ENCODE measurements at places on chromosomes 16 and 17.
A peak's percentile ranks its signal among the peaks of the same experiment; 100 is the strongest.

DNA sequence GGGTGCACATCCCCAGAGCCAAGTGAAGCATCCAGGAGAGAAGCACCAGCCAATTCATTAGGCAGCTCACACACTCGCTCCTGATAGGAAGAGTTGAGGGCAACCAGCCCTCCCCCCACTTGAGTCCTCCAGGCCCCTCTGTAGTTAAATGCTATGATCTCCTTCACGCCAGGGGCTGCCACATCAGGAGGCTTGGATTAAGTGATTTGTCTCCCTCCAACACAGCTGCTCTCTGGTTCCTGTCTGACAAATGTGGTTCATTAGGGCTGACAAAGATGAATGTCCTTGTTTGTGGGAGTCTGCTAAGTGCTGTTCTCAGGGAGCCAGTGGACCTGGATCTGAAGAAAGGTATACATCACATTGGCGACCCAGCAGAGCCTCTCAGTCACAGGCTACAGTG is 94.5 kb upstream of the WSCD1 start:
- DNase-seq = no peak

GRCh38 chr17:65841089-65841488 is 279.6 kb upstream of the AXIN2 start:
- DNase-seq = no peak

GRCh38 chr17:45794840-45795239 is 10.7 kb downstream of the CRHR1 start:
- no peak for DNase-seq

DNA sequence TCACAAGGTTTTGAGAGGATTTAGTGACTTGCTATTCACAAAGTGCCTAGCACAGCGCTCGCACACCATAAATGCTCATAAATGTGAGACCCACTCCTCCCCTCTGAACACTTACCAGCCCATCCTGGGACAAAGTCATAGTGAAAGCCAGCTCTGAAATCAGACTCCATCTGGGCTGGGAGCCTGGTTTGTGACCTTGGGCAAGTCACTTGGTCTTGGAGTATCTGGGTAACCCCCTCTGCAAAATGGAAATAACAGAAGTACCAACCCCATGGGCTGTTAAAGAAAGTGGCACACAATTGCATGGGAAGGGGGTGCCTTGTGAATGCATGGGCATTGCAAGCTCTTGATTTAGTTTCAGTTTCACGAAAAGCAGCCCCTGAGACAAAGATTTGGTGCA is 104.7 kb upstream of the CDH5 start:
- DNase-seq = no peak

DNA sequence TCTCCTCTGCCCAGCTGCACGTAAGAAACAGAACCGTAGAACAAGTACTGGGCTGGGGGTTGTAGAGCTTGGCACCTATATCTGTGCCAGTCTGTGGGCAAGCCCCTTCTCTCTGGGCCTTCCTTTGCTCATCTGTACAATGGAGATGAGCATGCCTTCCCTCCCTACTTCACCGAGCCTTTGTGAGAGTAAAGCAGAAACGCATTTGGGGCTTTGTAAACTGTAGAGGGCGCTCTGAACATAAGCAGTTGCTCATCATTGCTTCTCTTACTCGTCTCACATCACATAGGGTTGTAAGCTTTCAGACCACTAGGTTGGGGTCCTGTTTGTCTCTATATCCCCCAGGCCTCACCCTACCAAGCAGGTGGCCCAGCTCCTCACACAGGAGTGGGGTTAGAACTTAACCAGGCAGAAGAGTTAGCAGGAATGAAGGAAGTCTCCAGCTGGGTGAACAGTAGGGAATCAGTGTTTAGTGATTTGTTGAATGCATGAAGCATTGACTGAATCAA is 15.1 kb downstream of the SAMD14 start:
- DNase-seq = no peak

DNA sequence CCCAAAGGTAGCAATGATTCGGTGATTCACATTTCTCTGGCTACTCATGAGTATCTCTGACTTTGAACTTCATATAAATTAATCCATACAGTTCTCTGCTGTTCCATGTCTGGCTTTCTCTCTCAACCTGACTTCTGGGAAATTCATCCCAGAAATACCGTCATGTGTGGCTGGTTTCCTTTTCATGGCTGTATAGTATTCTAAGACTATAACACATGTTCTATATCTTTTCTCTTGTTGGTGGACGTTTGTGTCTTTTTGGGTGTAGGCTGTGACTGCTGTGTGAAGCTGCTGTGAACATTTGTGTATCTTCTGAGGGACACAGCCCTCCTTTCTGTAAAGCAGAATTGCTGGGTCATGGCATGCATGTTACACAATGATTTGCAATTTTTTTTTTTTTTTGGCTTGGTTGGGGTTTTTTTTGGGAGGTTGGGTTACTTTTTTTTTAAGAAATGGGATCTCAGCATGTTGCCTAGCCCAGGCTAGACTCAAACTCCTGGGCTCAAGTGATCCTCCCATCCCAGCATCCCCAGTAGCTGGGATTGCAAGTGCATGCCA is 6.3 kb downstream of the TTYH2 start:
- no peak for DNase-seq

DNA sequence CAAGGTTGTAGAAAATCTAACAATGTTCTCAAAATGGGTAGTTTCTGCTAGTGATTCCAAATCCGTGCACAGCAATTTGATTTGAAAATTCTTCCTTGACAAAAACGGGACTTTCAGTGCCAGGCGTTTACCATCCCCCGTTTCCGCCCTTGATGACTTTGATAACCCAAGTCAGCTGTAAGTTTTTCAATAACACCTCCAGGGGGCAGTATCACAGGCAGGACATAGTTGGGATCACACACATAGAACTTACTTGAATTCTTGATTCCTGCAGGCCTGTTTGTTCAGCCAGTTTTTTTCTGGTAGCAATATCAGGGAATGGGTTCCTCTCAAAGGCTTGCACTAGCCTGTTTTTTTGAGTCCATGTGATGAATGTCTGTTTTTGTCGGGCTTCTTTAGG is 5.6 kb downstream of the DUXB start:
- DNase-seq = no peak

DNA sequence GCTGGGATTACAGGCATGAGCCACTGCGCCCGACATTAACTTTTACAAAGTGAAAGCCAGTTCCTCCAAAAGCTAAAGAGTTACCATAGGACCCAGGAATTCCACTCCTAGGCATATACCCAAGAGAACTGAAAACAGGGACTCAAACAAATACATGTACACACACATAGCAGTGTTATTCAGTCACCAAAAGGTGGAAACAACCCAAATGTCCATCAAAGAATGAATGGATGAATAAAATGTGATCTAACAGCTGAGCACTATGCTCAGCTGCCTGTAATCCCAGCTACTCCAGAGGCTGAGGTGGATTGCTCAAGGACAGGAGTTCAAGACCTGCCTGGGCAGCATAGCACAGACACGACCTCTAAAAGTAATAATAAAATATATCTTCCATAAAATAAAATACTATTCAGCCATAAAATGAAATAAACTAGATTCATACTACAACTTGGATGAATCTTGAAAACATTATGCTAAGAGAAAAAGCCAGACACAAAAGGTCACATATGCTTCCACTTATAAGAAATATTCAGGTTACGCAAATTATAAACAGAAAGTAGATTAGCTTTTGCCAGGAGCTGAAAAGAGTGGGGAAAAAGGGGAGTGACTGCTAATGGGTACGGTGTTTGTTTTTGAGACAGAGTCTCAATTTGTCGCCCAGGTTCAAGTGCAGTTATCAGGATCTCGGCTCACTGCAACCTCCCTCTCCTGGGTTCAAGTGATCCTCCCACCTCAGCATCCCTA is 9.3 kb upstream of the USP7 start:
- DNase-seq = no peak

- DNase-seq = peak; percentile 27
These were observed 102.1 kb upstream of the CHMP6 start for GRCh38 chr17:80889231-80890195.

GRCh38 chr16:15572329-15573001 is 70.5 kb downstream of the MARF1 start:
- DNase-seq = no peak

GRCh38 chr16:89120921-89121351 is 27.3 kb downstream of the ACSF3 start:
- DNase-seq = peak; percentile 40

DNA sequence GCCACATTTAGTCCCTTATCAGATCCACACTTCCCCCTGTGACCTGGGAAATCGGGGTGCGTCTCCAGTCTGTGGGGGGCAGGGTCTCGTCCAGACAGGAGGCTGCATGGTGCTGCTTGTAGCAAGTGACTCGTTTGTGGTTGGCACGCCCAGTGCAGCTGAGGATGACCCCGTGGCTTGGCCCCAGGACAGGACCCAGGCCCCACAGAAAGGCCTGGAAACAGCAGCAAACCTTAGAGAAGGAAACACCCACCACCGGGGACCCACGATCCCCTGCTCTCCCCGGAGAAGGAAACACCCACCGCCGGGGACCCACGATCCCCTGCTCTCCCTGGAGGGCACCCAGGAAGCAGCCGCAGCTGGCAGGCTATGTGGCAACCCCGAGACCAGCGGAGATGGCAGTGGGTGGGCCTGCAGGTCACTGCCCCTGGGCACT is 8.2 kb upstream of the C16orf95 start:
- DNase-seq = peak; percentile 25

GRCh38 chr16:70380248-70380918 is 33.7 kb downstream of the DDX19A start:
- DNase-seq = peak; percentile 63

GRCh38 chr17:44749076-44749979 is 9.5 kb upstream of the ADAM11 start:
- no peak for DNase-seq

DNA sequence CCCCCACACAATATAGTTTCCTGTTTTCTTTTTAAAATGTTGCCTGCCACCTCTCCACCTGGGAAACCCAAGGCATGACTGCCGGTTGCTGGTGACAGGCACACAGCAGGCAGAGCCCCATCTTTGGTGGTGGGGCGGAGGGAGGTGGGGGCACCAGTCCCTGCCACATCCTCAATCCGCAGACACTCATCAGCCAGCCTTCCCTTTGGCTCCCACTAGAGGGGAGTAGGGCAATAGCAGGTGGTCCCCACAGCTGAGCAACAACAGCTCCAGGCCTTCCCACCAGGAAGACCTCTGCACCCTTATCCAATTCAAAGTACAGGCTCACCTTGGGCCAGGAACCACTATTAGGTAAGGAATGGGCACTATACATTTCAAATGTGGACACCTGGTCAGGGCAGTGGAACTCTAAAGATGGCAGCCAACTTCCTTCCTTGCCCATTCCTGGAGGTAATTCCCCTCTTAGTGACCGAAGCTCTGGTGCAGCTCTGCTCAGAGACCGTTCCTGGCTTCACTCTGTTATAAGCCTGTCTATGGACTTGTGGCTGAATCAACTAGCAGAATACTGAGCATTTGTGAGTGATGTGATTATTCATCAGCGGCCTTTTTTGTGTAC is 13.9 kb downstream of the RECQL5 start:
- no peak for DNase-seq

GRCh38 chr16:8776129-8776584 is 21.3 kb downstream of the TMEM186 start:
- DNase-seq = peak; percentile 49

DNA sequence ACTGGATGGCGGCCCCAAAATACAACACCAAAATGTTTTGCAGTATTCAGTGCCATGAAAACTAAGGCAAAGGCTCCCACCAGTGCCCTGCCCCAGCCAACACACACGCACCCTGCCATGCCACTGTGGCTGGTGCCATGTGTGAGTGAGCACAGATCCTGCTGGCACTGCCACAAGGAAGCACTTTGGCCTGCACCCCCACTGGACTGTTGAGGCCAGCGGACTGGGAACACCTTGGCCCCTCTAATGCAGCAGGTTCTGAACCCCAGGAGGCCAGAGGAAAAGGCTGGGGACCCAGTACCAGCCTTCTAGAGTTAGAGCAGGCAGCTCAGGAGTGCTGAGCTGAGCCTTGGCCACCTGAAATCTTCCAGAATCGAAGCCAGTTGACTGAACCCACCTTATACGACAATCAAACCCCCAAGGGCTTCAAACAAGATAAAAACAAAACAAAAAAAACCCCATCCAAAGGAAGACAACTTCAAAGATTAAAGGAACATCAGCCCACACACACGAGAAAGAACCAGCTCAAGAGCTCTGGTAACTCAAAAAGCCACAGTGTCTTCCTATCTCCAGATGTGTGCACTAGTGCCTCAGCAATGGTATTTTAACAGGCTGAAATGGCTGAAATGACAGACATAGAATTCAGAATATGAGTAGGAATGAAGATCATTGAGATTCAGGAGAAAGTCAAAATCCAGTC is 21.5 kb downstream of the NLRP1 start:
- no peak for DNase-seq

- no peak for DNase-seq
These were observed 115.3 kb downstream of the SLC39A11 start for GRCh38 chr17:72976971-72977770.

DNA sequence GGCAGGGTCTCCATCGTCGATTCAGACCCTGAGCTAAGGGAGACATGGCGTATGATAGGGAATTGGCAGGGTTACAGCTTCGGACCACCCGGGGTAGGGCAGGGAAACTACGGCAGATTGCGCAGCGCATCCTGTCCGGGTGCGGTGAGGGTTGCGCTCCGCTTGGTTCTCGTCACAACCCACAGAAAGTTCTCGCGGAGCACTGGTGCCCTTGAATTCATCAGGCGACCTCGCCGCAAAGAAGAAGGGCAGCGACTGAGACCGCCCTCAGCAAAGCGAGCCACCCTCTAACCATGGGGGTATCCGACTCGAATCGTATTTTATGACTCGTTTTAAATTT is 1.2 kb downstream of the HS3ST3B1 start:
- DNase-seq = peak; percentile 65

GRCh38 chr17:79907217-79907715 is 68.0 kb upstream of the CBX4 start:
- peak; percentile 36 for DNase-seq

GRCh38 chr17:82309656-82310570 is 7.5 kb downstream of the CD7 start:
- DNase-seq = no peak

- no peak for DNase-seq
These were observed 334.5 kb downstream of the SEC14L1 start for GRCh38 chr17:77475016-77475976.

DNA sequence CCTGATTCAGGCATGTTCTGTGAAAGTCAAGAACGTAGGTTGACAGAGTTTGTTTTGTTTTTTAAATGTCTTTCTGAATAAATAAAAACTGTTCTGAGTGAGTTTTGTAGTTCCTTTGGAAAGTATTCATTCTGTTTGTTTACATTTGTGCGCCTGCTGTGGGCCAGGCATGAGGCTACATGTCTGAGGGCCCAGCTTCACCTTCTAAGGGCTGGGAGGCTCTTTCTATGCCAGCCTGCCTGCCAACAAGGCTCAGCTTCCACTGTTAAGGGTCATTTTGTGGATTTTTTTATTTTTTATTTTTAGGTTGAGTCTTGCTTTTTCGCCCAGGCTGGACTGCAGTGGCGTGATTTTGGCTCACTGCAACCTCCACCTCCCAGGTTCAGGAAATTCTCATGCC is 6.1 kb downstream of the WWOX start:
- no peak for DNase-seq

GRCh38 chr17:76753061-76753961 is 15.4 kb downstream of the MFSD11 start:
- no peak for DNase-seq

Measured in lower lobe of right lung (tissue), 2 donors.